ENCODE measurements at places on chromosomes 5 and 9.

- no peak for DNase-seq
Measured at GRCh38 chr9:6426117-6426516, 13.1 kb downstream of the UHRF2 start.

DNA sequence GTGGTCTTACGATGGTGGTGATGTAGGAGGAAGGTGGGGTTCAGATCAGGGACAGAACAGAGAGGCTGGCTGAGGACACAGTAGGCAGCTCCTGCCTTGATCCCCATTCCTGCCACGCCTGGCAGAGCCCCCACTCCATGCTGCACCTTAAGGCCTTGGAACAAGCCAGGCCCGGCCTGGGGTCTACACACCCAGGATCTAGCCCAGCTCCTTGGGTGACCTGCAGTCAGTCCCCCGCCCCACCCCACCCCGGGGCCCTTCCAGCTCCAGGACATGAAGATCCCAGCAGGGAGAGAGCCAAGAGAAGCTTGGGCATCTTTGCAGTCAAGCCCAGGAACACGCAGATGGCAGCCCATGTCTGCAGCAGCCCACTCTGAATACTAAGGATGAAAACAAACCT is 34.7 kb downstream of the WHRN start:
- no peak for DNase-seq

- no peak for DNase-seq
Measured at GRCh38 chr5:181058321-181058720, 18.3 kb downstream of the BTNL9 start.

- no peak for DNase-seq
Measured at GRCh38 chr5:163189023-163189553, 248.3 kb upstream of the CCNG1 start.

DNA sequence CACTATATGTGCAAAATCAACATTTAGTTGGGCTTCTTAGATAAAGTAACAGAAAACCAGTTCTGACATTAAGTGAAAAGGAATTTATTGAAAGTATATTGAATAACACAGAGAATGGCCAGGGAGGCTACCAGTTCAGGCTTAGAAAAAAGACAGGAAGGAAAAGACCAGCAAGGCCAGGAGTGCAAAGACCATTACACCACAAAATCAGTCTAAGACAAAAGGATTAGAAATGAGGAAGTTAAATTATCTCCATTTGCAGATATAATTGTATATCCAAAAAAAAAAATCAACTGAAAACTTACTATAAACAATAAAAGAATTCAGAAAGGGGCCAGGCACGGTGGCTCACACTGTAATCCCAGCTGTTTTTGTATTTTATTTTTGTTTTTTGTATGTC is 4.8 kb upstream of the TEX10 start:
- DNase-seq = no peak

- DNase-seq = no peak
Measured at GRCh38 chr9:4306777-4307121, 6.9 kb upstream of the GLIS3 start.

GRCh38 chr9:127566351-127567001 is 45.6 kb upstream of the STXBP1 start:
- DNase-seq = no peak

- DNase-seq = no peak
Measured at GRCh38 chr9:98943682-98944056, at the start of gene COL15A1. COL15A1 (plus strand) TSS chr9:98943907; CDS start chr9:98944062, 155 bp downstream.

GRCh38 chr9:81411961-81412360 is 277.4 kb downstream of the TLE1 start:
- DNase-seq = peak; percentile 70

- DNase-seq = peak; percentile 62
Measured at GRCh38 chr9:20593537-20593936, 28.8 kb downstream of the MLLT3 start.

DNA sequence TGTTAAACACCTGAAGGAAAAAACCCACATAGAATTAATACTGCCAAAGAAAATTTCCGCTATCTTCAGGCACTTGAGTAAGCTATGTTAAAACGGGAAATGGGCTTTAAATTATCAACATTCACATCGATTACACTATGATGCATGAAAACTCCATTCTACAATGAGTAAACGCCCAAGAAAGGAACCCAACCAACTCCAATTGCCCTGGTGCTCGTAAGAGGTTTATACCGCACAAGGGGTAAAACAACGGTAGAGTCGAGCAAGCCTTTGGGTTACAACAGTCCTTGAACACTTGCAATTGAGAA is 1.0 kb downstream of the AGTPBP1 start:
- DNase-seq = no peak

- no peak for DNase-seq
Measured at GRCh38 chr5:136042665-136043121, 13.9 kb downstream of the TGFBI start.

GRCh38 chr9:133428617-133429101 is 6.5 kb downstream of the ADAMTS13 start:
- no peak for DNase-seq

- DNase-seq = no peak
Measured at GRCh38 chr5:6026766-6027406, 351.5 kb downstream of the MED10 start.

DNA sequence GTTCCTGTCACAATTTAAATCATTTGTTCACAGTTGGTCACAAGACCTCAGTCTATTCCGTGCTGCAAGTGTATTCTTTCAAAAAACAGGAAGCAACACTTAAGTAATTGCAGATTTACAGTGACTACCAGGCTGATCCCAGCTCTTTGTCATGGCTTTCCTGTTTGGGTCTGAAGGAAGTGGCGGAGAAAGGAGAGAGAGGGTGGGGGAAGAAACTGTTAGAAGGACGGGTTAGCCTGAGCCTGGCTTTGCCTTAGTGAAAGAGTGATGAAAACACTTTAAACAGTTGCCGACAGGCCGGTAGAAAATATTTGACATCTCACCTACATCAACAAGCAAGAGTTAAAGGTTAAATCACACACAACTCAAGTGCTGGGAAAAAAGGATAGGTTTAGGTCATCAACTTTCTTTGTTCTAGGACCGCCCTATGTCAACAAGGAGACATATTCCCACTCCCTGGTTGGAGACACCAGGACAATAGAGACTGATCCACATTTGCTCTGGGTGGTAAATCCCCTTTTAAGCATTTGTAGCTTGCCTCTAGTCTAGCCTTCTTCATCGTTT is 102.2 kb upstream of the DAB2 start:
- no peak for DNase-seq

DNA sequence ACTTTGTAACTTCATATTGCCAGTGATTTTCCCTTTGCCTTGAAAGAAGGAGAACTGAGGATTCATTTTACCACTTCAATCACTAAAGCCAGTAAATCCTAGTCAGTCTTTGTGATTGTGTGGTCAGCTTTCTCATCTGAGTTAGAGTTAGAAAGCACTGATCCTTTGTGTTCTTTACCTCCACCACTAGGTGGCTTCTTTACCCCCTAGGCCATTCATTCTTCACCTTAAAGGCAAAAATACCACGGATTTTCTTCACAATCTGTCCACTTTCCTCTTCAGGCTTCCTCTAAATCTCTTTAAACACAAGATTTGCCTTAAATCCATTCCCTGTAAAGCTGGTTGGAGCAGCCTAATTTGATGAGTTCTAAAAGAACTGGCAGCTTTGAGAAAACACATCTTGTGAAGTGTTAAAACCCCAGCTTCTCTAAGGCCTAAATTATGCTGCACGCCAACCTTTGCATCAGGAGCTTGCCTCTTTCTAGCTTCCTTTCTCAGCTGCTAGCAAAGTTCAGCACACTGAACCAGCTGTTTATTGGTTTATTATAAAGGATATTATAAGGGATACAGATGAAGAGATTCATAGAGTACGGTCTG is 20.4 kb downstream of the BDP1 start:
- peak; percentile 16 for DNase-seq

- peak; percentile 7 for DNase-seq
Measured at GRCh38 chr5:53378190-53378589, 102.2 kb upstream of the FST start.

GRCh38 chr9:109454041-109454440 is 44.1 kb downstream of the PTPN3 start:
- no peak for DNase-seq

GRCh38 chr5:154474396-154475334 is 3.4 kb downstream of the HAND1 start:
- no peak for DNase-seq

DNA sequence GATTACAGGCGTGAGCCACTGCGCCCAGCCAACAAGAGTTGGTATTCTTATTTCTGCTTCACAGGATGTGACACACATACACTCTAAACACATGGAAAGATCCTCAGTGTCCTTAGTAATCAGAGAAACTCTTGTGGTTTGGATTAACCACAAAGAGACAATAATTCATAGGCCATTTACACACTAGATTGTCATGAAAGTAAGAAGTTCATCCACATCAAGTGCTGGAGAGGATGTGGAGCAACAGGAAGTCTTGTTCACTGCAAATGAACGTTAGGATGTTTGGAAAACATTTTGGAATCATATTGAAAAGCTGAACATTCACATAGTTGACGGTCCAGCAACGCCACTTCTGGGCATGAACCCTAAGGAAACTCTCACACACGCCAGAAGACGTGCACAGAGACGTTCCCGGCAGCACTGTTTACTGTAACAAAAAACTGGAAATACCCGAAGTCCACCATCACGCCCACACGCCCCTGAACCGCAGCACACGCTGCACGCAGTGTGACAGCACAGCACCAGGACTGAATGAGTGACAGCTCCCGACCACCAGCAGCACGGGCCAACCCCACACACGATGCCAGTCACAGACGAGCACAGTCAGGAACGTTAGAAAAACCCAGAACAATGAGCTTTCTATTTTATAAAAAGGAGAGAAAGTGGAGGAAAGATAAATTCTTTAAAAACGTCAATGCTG is 87.6 kb downstream of the COL23A1 start:
- no peak for DNase-seq

GRCh38 chr5:171437286-171437821 is 17.9 kb downstream of the FGF18 start:
- no peak for DNase-seq

- DNase-seq = peak; percentile 46
Measured at GRCh38 chr5:35651002-35651756, 33.5 kb downstream of the SPEF2 start.

- DNase-seq = peak; percentile 59
Measured at GRCh38 chr9:86494644-86495111, 140.5 kb upstream of the TUT7 start.

- DNase-seq = no peak
Measured at GRCh38 chr5:138553437-138554095, 10.5 kb upstream of the ETF1 start.

GRCh38 chr5:112434641-112435040 is 15.6 kb upstream of the EPB41L4A start:
- no peak for DNase-seq

- no peak for DNase-seq
Measured at GRCh38 chr5:72183101-72183520, 75.8 kb downstream of the MAP1B start.

DNA sequence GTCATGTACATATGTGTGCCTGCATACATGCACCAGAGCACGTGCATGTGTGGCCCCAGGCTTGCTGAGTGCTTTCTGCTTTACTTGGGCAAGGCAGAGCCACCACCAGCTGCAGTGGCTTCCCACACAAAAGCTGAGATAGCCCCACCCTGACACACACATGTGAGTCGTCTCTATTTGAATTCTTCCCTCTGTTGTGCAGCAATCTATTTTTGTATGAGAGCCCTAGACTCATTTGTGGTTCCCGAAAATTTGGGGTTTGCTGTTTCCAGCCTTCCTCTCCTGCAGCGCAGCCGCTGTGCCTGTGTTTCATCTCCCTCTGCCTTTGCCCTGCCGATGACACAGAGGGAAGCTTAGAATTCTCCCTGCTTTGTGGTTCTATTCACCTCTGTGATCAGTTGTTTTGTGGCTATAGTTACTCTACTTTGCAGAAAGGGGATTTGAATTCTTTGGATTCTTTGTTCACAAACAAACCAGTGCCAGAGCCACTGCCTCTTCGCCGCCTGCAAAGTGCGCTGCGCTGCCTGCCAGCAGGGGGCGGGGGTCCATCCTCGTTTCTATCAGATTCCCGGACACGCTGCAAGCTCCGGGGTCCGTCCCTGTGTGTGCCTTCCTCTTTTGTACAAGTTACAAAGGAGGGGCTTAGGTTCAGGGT is 95.8 kb upstream of the DAP start:
- DNase-seq = peak; percentile 69

- DNase-seq = no peak
Measured at GRCh38 chr5:109901628-109901981, 211.9 kb downstream of the MAN2A1 start.

- no peak for DNase-seq
Measured at GRCh38 chr5:179112469-179113142, 52.4 kb downstream of the ZNF354C start.

- no peak for DNase-seq
Measured at GRCh38 chr9:89863837-89864236, 259.0 kb downstream of the GADD45G start.

GRCh38 chr9:106590759-106591505 is 272.0 kb upstream of the ZNF462 start:
- DNase-seq = no peak

DNA sequence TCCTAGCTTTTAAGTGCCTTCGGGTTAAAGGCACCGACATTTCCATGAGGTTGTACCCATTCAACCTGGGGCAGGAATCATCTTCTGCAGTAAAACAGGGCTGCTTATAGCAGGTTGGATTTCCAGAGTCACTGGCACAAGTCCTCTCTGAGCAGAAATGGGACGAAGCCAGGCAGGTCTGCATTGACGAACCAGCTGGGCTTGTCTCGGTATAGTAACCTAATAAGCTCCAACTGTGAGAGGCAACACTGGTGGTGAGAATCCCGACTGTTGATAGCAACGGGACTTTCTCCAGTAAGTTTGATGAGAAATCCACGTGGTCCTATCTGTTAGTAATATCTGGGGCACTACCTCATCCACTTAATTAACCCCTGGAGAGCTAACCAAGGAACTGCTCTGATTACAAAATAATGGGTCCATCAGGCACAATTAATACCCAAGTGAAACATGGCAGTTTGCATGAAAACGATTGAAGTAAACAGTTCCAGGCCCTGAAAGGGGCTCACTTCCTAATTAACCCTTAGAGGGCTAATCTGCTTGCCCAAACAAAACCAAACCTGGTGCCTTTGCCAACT is 491.0 kb upstream of the C9orf72 start:
- DNase-seq = no peak

- DNase-seq = peak; percentile 32
Measured at GRCh38 chr5:14665949-14666348, 1.4 kb downstream of the OTULIN start.

- DNase-seq = no peak
Measured at GRCh38 chr5:24080046-24080445, 564.7 kb downstream of the CDH10 start.

GRCh38 chr5:14063138-14063537 is 80.0 kb upstream of the TRIO start:
- peak; percentile 46 for DNase-seq

- no peak for DNase-seq
Measured at GRCh38 chr5:74664551-74664950, 20.5 kb upstream of the HEXB start.

DNA sequence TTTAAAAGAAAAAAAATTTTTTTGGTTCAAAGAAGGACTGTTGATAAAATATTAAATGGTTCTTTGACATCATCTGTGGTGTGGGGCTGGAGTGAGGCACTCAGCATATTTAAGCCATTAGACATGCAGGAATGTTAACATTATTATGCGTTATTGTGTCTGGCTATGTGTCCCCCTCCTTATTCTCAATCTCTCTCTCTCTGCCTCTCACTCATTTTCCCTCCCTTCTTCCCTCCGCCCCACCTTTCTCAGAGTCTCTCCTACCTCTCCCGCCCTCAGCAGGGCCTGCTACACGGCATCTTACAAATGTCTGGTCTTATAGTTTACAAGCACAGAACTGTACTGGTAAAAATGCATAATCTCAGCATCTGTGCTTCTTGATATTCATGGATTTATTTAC is 287.8 kb upstream of the TMEM161B start:
- DNase-seq = no peak
